Chondrocyte (in vitro differentiated cells): ENCODE measurements at places on chromosomes 6 and 20. TPM values are rescaled to one million over a fixed set of nuclear protein-coding genes. Genes with fewer than 3 reads are reported as not detected.

The COX4I2 gene
- total RNA-seq, result not detected in 3 replicates

DNA sequence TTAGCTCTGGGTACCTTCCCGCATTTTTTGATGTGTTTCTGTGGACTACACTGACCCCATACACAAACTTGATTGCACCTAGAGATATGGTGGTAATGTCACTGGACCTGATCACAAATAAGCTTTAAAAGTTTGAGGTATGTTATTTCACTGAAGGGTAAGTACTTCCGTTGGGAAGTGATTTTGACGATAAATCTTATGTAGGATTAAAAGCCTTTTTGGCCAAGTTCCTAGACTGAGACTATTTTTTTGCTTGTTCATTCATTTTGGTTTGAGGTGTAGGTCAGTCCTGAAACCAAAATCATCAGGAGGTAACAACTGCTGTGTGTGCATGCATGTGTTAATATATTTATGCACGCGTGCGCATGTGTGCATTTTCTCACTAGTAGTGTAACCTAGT lies 336.3 kb downstream of the TFAP2A start:
- DNase-seq, result no peak

DNA sequence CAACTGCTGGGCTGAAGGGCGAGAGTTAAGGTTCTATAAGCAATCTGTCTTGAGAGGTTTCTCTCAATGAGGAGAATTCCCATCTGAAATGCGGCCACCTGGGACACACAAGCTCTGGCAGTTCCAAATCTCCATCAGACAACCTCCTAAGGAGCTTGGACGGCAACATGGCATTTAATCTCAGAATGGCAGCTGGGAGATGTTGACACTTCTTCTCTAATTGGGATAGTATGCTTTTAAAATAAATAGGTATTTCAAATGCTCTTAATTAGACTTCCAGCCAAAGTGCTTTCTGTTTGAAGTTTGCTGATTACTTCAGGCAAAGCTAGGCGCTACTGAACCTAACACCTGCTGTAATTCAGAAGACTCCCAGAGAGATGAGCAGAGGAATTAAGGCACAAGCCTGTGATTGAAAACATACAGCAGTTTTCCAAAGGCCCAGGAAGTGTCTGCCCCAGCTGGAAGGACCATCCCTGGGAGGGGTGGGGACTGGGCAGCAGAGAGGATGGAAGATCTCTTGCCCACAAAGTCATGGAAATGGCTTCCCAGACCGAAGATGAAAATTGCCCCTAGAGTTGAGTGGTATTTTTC lies 59.1 kb upstream of the KCNK16 start:
- no peak for DNase-seq

DNA sequence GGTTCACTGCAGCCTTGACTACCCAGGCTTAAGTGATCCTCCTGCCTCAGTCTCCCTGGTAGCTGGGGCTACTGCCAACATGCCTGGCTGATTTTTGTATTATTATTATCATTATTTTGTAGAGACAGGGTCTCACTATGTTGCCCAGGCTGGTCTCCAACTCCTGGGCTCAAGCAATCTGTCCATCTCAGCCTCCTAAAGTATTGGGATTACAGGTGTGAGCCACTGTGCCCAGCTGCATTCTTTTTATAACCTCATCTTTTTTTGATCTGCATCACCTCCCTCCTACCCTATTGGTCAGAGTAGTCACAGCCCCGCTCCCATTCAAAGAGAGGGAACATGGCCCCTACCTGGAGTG lies 23.6 kb upstream of the IER3 start:
- DNase-seq, result no peak

DNA sequence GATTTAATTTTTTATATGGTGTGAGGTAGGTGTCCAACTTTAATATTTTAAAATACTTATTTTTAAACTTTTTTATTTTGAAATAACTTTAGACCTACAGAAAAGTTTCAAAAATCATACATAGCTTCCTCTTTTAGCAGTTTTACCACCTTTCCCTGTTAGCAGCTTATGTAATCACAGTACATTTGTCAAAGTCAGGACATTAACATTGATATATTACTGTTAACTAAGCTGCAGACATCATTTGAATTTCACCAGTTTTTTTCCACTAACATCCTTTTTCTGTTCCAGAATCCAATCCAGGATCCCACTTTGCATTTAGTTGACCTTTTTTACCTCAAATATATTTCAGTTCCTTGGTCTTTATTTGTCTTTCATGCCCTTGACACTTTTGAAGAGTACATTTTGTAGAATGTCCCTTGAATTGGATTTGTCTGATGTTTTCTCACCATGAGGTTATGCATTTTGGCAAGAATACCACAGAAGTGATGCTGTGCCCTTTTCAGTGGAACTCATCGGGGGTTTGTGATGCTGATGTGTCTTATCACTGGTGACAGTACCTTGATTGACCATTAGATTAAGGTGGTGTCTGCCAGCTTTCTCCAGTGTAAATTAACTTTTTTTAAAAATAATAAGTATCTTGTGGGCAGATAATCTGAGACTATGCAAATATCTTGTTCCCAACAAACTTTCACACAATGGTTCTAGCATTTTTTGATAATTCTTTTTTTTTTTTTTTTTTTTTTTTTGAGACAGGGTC lies 33.4 kb downstream of the TTLL9 start:
- no peak for DNase-seq
